Testis (tissue), 5 donors: ENCODE measurements at places on chromosomes 3 and 15.

DNA sequence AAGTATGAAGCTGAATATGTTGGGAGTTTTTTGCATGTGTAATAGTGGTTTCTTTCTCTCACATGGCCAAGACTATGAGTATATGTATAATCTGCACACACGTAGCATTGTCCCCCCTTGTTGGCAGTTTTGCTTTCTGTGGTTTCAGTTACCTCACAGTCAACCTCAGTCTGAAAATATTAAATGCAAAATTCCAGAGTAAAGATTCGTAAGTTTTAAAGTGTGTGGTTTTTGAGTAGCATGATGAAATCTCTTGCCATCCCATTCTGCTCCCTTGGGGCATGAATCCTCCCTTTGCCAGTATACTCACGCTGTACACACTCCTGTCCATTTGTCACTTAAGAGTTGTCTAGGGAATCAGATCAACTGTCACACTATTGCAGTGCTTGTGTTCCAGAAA, 742.0 kb upstream of the CCDC54 start:
- no peaks in the 10 kb centered on the region for H3K27me3 ChIP-seq
- no peak for DNase-seq
- H3K4me3 ChIP-seq = no peak overlapping the region
- H3K27ac ChIP-seq = no peak overlapping the region
- H3K36me3 ChIP-seq = no peaks in the 10 kb centered on the region

DNA sequence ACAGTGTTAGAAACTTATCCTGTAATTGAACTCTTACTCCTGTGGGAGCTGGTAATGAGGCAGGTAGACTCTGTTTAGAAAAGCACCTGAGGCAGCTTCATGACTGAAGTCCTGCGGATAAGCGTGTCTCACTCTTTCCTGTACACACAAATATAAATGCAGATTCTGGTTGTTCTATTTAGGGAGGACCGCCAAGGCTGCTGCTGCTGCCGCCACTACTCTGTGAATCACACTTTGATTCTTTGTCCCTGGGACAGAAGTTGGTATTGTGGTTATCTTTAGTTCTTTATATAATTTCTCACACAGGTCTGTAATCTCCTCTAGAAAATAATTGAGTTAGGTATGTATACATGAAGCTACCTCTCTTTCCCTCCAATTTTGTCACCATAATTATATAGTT, 3.6 kb downstream of the LSAMP start:
- DNase-seq = no peak
- H3K36me3 ChIP-seq = no peaks in the 10 kb centered on the region
- peaks cover 2% of the 10 kb centered on the region for H3K4me1 ChIP-seq
- no peaks in the 10 kb centered on the region for H3K27me3 ChIP-seq

- peaks cover 30% of the 10 kb centered on the region for H3K4me1 ChIP-seq
- no peaks in the 10 kb centered on the region for H3K36me3 ChIP-seq
- no peak for DNase-seq
- H3K4me3 ChIP-seq = peak overlapping the region; percentile 99
- peak overlapping the region; percentile 99 for H3K27ac ChIP-seq
Measured at GRCh38 chr3:128727485-128727884, 1.5 kb downstream of the RAB7A start.

GRCh38 chr3:48468329-48468731, 21.8 kb downstream of the ATRIP start:
- H3K4me3 ChIP-seq = no peak overlapping the region
- no peak for DNase-seq
- peaks cover 41% of the 10 kb centered on the region for H3K4me1 ChIP-seq
- no peaks in the 10 kb centered on the region for H3K27me3 ChIP-seq
- H3K36me3 ChIP-seq = no peaks in the 10 kb centered on the region

GRCh38 chr3:86249833-86250232, 741.1 kb downstream of the VGLL3 start:
- H3K4me1 ChIP-seq = no peaks in the 10 kb centered on the region
- no peaks in the 10 kb centered on the region for H3K27me3 ChIP-seq
- no peak for DNase-seq

DNA sequence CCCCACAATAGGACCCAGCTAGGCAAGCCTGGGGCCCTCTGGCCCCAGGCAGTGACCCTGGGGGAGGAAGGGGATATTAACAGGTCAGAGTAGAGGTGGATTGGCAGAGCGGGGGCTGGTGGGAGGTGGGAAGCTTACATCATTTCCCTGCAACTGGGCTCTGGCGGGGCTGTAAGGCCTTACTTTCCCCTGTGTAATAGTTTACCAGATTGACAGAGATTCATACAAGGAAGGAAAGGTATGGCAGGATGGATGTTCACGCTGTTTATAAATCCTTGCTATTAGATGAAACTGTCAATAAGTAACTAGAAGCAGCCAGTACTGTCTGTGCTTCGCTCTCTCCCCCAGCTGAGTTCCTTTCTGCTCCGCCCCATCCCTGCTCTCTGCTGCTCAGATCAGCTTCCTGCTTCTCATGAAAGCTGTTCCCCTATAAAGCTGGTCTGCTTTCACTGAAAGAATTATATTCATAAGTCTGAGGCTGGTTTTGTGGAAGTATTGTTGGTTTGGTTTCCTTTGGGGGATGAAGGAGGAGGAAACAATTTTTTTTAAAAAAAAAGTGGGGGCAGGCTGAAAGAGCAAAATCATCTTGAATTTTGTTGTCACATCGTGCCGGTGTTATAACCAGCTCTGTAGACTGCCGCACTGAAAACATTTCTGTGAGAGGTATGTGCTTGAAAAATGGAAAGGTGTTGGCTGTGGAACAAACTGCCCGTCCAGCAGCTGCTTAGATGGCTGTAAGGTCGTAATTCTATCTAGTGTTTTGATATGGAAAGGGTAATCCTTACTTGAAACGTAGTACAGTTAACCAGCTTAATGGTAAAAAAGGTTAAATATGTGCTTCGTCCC, 76.4 kb downstream of the BBX start:
- no peak overlapping the region for H3K4me3 ChIP-seq
- no peaks in the 10 kb centered on the region for H3K36me3 ChIP-seq
- no peaks in the 10 kb centered on the region for H3K27me3 ChIP-seq
- peaks cover 13% of the 10 kb centered on the region for H3K4me1 ChIP-seq

DNA sequence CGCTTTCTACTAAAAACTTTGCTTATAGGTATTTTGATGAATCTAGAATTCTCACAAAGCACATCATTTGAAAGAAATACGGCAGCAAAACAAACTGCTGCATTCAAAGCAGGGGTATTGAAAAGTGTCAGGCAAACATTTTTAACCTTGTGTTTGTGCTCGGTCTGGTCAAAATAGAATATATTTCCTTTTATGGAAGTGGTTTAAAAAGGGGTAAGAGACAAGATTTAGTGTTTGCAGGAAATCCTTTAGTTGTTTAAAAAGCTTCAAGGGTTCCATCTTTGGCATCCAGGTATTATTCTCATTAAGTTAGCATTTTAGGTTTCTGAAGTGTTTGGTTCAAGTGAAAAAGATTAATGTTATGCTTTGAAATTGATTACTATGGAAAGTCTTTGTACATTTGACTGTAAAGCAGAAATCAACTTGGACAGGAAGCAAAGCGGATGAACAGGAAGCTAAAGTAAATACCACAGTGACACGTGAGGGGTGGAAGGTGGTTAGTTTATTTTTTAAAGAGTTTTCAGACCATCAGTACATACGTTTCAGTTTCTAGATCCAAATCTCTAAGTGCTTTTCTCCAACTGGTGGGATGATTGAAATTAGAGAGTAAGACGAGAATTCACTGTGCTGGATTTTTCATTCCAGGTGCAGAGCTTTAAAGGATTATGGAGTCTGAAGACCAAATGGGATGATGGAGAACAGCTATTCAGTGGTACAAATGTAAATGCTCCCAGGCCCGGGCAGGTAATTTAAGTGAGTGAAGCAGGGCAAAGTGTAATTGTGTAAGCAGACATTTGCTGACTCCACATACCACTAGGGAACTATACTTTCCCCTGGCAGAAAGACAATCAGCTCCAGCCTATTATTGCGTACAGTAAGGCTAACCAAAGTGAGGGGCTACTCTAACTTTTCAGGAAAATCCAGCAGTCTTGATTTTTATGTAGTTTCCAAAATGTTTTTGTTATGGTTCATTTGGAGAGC, 341.8 kb upstream of the TBL1XR1 start:
- H3K4me3 ChIP-seq = no peak overlapping the region
- H3K27me3 ChIP-seq = no peaks in the 10 kb centered on the region
- H3K36me3 ChIP-seq = no peaks in the 10 kb centered on the region

GRCh38 chr3:58254144-58254543, 16.6 kb downstream of the ABHD6 start:
- H3K4me1 ChIP-seq = peaks cover 21% of the 10 kb centered on the region
- DNase-seq = no peak
- H3K27ac ChIP-seq = no peak overlapping the region
- no peak overlapping the region for H3K4me3 ChIP-seq

DNA sequence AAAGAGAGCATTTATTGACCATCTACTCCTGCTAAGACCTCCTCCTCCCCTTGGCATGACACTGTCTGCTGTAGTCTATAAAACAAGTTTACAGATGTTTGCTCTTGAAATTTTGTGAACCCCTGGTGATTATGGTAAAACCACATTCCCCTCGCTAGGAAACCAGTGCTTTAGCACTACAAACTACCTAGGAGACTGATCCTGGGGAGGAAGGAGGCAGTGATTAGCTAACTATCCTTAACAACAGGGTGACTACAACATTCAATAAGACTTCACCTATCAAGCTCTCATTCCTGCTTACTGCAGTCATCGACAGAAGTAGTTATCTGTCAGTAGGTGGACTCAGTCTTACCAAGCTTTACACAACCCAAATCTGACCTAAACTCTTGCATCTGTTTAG, 371.3 kb downstream of the TUSC7 start:
- H3K4me1 ChIP-seq = no peaks in the 10 kb centered on the region
- no peak for DNase-seq
- H3K36me3 ChIP-seq = no peaks in the 10 kb centered on the region
- no peak overlapping the region for H3K27ac ChIP-seq
- H3K27me3 ChIP-seq = no peaks in the 10 kb centered on the region
- no peak overlapping the region for H3K4me3 ChIP-seq

DNA sequence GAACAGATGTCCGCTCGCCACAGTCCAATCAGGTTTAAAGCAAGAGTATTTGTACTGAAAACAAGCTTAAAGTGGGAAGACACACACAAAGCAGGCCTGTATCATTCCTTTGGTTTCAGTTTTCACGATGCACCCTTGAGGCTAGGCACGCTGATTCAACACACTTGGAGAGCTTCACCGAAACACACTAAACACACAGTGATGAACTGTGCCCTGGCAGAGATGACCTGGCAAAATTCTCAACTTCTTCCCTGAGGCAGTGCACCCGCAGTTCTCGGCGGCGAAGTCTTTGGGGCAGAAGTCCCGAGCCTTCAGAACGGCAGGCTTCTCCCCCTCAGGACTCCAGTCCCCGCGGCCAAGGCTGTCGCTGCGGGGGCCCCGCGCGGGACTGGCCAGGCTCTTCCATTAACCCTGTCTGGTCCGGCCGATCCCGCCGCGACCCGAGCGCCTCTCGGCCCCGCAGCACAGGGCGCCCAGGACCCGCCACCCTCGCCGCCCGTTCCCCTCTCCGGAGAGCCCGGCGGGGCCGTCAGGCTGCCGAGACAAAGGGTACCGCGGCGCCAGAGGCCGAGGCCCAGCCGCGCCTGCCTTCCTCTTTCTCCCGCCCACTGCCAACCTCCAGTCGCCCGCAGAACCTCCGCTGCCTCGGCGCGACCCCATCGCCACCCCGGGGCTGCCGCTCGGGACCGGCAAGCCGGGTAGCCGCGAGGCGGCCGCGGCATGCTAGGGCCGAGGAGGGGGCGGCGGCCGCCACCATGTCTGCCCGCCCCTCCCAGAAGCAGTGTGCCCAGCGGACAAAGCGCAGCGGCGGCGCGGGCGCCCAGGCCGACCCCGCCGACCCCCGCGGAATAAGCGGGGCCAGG, 792 bp downstream of the GABPB1 start:
- H3K36me3 ChIP-seq = no peaks in the 10 kb centered on the region
- no peaks in the 10 kb centered on the region for H3K27me3 ChIP-seq
- DNase-seq = peak; percentile 72
- peak overlapping the region; percentile 99 for H3K27ac ChIP-seq

GRCh38 chr3:144670571-144670970, 698.9 kb downstream of the DIPK2A start:
- no peak overlapping the region for H3K4me3 ChIP-seq
- H3K36me3 ChIP-seq = no peaks in the 10 kb centered on the region
- DNase-seq = no peak
- H3K27ac ChIP-seq = no peak overlapping the region
- H3K4me1 ChIP-seq = no peaks in the 10 kb centered on the region

GRCh38 chr3:143010024-143010423, 8.7 kb downstream of the U2SURP start:
- H3K36me3 ChIP-seq = no peaks in the 10 kb centered on the region
- no peaks in the 10 kb centered on the region for H3K4me1 ChIP-seq
- H3K27ac ChIP-seq = no peak overlapping the region
- no peak for DNase-seq
- no peak overlapping the region for H3K4me3 ChIP-seq

GRCh38 chr3:130569461-130570365, 52.7 kb downstream of the COL6A6 start:
- H3K4me3 ChIP-seq = no peak overlapping the region
- H3K4me1 ChIP-seq = no peaks in the 10 kb centered on the region
- H3K27me3 ChIP-seq = no peaks in the 10 kb centered on the region
- no peaks in the 10 kb centered on the region for H3K36me3 ChIP-seq
- no peak for DNase-seq
- H3K27ac ChIP-seq = no peak overlapping the region

DNA sequence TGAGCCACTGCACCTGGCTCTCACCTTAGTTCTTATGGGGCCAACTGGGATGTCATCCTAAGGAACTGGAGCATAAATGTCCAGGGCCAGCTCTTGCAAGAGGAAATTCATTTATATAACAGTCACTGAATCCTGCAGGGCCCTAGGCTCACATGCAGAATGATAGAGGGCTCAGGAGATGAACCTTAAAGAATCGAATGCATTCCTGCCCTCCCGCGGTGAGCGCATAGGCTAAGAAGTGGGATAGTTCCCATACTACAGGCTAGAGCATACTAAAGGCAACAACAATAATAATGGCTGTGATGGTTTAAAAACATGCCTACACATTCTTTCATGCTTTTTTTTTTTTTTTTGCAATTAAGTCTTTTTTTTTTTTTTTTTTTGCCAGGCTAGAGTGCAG, 17.1 kb upstream of the CSRNP1 start:
- DNase-seq = no peak
- no peak overlapping the region for H3K4me3 ChIP-seq
- no peaks in the 10 kb centered on the region for H3K36me3 ChIP-seq
- no peak overlapping the region for H3K27ac ChIP-seq
- no peaks in the 10 kb centered on the region for H3K27me3 ChIP-seq

DNA sequence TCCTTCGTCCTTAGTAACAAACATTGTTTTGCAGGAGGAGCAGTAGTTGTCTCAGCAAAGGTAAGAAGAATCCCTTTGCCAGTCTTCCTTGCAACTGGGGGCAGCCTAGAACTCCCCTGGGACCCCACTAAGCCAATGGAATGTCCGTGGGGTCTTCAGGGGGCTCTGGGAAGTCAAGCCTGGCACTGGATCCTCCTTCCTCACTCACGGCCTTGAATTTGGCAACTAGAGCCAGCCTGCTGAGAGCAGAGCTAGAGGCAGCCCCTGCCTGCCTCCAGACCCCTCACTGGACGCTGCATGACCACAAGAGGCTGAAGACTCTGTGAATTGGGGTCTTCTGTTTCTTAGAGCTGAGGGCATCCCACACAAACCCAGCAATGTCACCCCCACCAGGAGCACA, 18.6 kb upstream of the PRR23E start:
- H3K27ac ChIP-seq = no peak overlapping the region
- no peaks in the 10 kb centered on the region for H3K36me3 ChIP-seq
- no peaks in the 10 kb centered on the region for H3K4me1 ChIP-seq
